ENCODE measurements at places on chromosomes 5 and 9.

GRCh38 chr5:80865551-80865950, 94.6 kb upstream of the RASGRF2 start:
- no peak for DNase-seq

- no peak for DNase-seq
These were observed 88.6 kb downstream of the LMX1B start for GRCh38 chr9:126702151-126703001.

DNA sequence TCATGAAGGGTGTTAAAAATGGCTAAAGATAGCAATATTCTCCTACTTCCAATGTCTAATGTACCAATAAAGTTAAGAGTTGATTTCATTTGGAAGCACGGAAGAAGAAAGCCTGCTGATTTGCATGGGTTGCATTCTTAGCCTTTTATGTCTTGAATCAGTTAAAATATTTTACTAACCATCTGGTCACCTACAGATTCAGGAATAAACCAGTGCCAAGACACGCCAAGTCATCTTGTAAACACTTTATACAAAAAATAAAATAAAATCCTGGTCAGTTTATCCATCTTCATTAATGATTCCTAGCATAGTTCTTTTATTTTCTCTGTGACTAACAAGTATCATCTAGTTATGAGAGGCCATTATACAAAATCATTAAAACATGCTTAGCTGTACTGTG, 1031.6 kb upstream of the WWC1 start:
- no peak for DNase-seq

- DNase-seq: no peak
These were observed 42.2 kb upstream of the RNF130 start for GRCh38 chr5:180113660-180114303.

DNA sequence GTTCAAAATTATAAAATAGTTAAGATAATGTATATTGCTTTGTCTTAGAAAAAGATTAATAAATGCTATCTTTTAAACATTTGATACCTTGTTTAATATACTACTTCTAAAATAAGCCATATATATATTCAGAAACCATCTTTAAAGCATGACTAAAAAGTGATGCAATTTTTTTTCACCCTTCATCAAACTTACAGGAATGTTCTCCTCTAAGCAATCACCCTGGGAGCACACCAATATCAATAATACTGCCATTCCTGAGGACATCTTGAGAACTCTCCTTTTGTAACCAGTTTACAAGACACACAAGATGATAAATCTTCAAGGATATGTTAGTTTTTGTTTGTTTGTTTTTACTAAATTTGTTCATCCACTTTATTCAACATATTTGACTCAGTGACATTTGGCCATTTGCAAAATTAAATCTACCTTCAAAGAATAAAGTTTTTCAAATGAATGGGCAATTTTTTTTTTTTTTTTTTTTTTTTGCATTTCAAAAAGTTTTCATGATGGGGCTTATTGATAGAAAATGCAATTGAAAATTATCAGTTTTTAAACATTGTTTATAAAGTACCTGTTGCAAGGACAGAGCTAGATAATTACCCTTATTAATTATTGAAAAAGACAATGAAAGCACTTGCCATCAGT, 17.2 kb downstream of the FOXD1 start:
- no peak for DNase-seq

DNA sequence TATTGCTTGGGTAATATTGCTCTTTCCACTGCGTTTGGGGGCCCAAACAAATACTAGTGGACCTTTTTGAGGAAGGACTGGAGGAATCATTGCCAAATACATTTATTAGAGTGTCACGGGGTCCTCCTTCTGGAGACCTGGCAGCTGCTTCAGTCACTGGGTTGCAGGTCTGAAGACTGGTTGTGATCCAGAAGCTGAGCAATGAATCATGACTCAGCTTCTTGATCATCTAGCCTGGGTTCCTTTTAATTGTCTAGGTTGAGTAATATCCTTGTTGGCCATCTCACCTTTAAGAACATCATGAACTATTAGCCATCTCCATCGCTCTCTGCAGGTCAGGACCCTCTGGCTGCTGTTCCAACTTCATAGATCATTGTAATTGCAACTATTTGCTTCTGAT, 15.4 kb upstream of the UBAP1 start:
- DNase-seq: no peak

DNA sequence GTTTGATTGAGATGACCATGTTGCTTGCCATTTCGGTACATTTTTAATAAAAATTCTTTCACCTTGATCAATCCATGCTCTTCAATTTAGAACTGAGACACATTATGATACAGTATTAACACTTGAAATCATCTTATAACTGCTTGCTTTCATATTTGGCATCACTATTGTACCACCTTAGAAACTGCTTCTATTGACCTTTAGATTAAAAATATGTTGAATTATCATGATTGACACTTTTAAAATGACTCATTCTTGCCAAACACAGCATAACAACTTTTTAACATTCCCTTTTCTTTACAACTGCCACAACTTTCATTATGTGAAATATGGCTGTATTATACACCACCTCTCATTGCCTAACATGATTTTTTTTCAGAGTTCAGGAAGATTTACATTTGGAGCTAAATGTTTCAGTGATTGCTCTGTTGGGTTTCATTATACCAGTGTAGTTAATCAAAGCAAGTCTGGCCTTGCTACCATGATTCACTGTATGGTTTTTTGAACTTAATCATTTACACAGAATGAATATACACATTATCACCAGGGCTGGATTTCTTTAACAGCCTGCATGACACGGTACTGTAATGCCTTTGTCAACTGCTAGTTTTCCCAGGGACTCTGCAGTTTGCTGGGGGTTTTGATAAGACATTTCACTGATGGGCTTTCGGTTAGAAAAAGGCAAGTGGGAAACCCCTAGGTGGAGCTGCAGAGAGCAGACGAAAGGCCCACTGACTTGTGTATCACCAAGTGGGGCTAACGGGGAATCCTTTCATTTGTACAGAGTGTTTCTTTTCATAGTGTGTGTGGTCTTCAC, 93.6 kb upstream of the TLE4 start:
- DNase-seq: peak; percentile 2

DNA sequence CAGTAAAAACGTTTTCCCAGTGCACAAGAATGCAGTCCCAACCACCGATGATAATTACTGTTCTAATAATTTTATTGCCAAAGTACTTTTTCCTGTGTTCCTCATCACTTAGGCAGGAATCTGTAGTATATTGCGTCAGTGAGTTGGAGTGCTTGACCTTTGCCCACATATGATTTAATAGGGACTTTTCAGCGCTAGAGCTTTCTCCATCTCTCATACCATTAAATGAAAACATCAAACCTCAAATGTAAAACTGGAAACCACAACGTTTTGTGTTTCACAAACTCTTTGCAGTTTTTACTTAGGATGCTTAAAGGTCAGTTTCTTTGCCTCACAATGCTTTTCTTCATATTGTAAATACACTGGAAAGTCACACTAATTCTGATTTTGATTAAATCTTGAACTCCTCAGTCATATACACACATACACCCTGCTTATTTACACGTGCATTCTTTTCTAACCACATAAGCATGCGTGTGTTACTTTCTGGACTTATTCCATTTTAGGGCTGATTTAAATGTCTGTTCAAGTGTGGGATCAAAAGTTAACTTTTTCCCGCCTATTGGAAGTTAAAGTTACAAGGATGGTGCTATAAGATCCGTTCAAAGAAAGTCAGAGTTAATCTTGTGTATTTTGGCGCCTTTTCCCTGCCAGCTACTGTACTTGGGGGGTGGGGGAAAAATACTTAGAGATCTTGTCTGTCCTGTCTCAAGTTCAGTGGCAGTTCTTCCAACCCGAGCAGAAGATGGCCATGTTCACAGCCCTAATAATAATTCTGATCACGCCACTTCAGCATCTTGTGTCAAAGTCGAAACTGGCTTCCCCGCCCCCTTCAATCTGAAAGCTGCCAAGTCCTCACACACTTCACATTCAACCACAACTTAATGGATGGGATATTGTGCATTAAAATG, 6.6 kb upstream of the NFIB start:
- no peak for DNase-seq

DNA sequence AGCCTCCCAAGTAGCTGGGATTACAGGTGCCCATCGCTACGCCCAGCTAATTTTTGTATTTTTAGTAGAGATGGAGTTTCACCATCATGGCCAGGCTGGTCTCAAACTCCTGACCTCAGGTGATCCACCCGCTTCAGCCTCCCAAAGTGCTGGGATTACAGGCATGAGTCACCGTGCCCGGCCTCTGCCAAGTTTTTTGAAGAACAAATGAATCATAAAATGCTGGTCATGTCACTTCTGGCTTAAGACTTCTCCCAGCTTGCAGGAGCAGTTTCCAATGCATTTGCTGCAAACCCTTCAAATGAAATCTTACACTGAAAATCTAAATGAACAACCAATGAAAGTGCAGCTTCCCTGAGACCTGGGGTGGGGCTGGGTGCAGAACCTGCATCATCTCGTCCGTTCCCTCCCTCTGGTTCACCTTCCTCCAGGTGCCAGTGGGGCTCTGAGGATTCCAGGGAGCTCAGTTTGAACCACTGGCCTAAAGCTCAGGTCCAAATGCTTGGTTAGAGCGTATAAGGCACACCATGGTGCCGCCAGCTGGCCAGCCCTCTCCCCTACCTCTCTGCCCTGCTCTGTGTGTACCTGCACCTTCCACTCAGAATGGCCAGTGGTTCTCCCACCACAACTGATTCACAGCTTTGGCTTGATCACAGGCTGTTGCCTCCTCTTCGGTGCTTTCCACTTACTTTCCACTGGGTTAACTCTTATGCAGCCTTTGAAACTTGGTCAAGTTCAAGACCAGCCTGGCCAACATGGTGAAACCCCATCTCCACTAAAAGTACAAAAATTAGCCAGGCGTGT, 39.8 kb upstream of the FUBP3 start:
- DNase-seq: no peak

DNA sequence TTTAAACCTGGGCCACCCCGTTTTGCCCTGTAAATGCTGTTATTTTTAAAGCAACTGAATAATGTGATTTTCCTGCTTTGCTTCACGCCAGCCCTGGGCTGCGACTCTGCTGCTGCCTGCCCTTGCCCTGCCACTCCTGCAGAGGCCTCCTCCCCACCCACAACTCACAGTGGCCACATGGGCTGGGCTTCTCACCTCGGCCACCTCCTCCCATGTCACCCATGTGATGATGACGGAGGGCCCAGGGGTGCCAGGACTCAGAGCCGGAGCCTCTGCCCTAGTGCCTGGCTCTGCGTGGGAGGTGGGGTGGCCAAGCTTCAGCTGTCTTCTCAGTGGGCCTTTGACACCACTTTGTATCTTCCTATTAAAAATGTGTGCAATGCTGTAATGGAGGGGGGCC, 48.1 kb upstream of the NKD2 start:
- DNase-seq: no peak

DNA sequence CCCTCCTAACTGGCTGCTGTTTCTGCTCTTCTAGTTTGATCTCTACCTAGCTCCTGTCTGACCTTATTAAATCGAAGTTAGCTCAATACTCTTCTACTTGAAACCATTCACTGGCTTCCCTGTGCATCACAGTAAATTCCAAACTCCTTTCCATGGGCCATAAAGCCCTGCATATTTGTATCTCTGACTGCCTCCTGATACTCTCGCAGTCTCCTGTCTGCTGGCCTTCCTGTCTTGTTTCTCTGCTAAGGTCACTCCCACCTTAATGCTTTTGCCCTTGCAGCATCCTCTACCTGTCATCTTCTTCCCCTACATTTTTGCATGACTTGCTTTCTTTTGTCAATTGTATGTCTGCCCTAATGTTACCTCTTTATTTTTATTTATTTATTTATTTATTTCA, 44.8 kb downstream of the SNCAIP start:
- DNase-seq: no peak

GRCh38 chr5:79133121-79133656, 21.6 kb downstream of the BHMT start:
- DNase-seq: no peak

DNA sequence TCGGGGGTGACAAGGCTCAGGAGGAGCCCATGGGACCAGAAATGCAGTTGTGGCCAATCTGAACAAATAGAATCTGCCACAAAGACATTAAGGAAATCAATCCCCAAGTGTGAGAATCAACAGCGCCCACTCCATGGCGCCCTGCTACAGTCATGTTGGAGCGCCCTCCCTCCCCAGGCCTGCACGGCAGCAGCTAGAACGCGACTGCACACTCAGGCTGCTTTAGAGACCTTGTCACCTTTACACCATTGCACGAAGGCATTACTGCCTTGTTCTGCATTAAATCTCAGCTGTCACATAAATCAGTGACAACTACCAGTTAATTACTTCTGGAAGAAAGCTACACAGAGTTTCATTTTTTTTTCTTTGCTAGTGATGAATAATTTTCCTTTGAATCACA, 98.7 kb upstream of the SPIN1 start:
- DNase-seq: no peak

DNA sequence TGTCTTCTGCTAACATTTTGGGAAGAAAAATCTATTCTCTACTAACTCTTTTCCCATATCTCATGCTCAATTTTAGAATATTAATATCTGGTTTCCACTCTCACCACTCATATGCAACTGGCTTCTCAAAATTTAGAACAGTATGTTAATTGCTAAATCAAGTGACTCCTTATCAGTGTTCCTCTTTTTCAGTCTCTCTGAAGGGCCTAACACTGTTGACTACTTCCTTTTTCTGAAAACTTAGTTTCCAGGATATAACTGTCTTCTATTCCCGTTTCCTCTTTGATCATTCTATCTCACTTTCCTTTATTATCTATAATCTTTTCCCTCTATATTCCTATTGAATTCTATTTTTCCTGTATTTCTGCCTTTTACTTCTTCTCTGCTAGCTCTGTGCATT, 1717.2 kb upstream of the C9orf72 start:
- DNase-seq: no peak

- DNase-seq: no peak
These were observed 45.2 kb downstream of the ENC1 start for GRCh38 chr5:74595143-74595925.

GRCh38 chr5:10593531-10594181, 29.8 kb downstream of the ANKRD33B start:
- DNase-seq: no peak

- no peak for DNase-seq
These were observed 228.5 kb downstream of the CRB2 start for GRCh38 chr9:123584202-123585176.

Data from stimulated activated CD8-positive, alpha-beta memory T cell treated with anti-CD3 and anti-CD28 coated beads, Interleukin-2, amount 100 ng/mL, for 1 hour (primary cell).